Renal pelvis (tissue), 12 donors: ENCODE measurements at places on chromosomes 7 and 10. TPM values are rescaled to one million over a fixed set of nuclear protein-coding genes. Genes with fewer than 3 reads are reported as not detected.

DNA sequence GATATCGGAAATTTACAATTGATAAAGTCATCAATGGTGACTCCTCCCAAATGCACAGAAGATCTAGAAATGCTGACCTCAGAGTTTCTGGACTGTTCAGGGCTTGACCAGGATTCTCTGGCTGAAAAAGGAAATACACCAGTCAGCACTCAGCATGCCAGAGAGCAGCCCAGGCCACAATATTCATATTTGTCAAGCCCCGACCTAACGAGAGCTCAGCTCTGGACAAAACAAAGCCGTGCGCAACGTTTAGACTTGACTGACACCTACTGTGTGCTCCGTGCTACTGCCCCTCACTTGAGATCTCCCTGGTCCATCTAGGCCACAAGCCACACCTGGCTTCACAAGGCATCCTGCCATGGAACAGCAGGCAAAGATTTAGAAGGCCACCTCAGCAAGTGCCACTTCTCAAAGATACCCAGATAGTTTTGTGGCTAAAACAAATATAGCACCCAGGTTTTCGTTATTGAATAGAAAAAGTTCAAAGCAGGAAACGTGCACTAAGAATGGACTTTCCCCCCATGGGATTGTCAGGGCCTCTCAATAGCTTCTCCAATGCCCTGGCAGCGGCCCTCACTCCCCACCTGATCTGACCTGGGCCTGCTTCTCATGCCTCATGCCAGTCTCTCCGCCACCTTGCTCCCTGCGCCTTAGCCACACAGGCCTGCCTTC is 218.3 kb downstream of the FAM107B start:
- no peak for DNase-seq

- no peak for DNase-seq
Observed at GRCh38 chr10:31694126-31694685, 234.4 kb downstream of the ARHGAP12 start.

DNA sequence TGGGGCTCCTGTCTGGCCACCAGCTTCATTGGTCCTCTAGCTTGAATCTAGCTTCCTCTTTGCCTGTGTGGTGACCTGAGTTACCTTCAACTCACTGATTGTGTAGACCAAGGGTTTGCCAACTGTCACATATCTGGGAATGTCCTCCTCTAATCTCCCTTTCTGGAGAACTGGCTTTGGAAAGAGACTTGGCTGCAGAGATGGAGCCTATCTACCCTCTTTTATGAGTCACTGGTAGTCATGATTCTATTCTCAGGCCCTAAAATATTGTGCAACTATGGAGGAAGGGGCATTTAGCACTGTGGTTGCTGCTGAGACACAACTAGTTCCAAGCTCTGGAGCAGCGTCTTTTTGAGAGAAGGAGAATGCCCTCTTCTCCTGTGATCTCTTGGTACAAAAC is 691.3 kb downstream of the KCNMA1 start:
- no peak for DNase-seq

ANKRD30A gene
- not detected for polyA plus RNA-seq

DNA sequence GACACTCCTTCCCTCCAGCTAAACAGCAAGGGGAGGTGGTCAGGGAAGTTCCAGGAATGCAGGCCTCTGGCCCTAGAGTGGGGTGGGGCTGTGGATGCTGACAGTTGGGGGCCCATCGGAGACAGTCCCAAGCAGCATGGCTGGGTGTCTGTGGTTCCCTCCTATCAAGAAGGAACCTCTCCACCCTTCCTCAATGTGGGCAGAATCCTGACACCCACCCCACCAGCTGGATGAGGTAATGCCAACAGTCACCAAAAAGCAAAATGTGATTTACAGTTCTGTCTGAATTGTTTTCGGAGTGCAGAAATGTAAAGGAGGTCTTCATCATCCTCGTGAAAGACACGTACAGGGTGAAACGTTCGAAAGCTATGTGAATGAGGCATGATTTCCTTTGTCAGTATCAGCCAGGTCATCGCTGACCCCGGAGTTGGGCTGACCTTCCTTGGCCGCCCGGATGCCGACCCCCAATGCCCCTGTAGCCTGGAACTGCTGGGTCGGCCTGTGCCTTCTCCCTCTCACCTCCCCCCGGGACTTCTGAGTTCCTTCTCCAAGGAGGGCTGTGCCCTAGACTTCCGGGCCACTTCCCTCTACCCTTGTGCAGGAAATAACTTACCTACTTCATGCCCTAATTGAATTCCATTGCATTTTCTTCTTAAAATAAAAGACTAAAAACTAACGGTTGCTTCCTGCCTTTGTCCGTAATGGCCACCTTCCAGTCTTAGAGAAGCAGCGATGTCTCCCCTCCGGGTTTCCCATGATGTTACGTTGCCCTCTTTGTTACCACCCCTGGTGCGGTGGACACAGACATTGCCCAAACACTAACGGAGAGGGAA is 24.5 kb downstream of the FOXK1 start:
- no peak for DNase-seq

HECW1 gene
- polyA plus RNA-seq, result 8.3 TPM

DNA sequence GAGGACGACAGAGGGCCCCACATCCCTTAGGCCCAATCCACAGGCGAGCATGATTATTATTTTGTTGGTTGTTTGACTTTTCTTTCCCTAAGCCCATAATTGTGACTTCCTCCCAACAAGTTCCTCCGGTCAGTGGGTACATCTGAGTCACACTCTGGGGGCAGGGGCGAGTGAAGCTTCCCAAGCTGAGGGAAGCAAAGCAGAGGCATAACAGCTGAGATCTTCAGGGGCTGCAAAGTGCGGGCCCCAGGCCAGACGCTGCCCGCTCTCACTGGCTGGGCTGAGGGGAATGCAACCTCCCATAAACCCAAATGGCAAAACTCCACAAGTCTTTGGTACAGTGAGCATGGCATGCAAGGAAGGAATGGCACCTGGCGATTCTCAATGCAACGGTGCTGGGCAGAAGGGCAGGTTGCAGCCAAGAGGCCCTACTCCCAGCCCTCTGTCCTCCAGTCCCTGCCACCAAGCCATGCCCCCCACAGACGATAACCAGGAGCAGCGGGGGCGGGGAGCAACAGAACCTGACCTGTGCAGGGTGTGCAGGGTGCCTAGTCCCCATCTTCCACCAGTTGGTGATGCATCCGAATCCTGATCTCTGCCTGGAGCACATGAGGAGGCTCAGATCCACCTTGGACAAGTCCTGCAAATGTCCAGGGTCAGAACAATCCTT is 25.3 kb downstream of the TNS3 start:
- DNase-seq, result no peak

LIPJ gene
- polyA plus RNA-seq, result 0.23 TPM

DNA sequence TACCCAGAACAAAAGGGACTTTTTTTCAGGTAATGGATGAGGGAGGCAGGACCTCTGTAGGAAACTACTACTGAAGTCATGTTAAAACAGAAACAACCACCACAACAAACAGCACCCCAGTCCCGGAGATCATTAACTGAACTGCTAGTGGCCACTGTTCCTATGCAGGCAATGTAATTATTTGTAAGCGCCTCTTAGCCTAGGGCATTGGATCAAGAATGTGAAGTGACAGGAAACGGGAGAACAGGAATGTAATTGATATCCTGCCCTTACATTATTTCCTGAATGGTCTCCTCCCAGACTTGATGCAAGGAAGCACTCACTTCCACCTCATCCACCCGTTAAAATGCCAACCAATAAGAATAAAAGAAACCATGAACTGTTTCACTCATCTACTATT is 16.7 kb upstream of the GAD2 start:
- DNase-seq, result no peak
